ENCODE measurements at places on chromosomes 2 and 18. TPM values are rescaled to one million over a fixed set of nuclear protein-coding genes. Genes with fewer than 3 reads are reported as not detected.

Gene MC5R
- total RNA-seq: not detected

Gene ACMSD
- total RNA-seq: not detected

Gene IL1R2
- total RNA-seq: 1.0 TPM

Gene CNTNAP5
- not detected for total RNA-seq

Measured in fibroblast of lung (primary cell).